ENCODE measurements at places on chromosomes 1 and 21.
A peak's percentile ranks its signal among the peaks of the same experiment; 100 is the strongest.

GRCh38 chr1:155133799-155134281, 1.8 kb upstream of the SLC50A1 start:
- DNase-seq, result no peak

DNA sequence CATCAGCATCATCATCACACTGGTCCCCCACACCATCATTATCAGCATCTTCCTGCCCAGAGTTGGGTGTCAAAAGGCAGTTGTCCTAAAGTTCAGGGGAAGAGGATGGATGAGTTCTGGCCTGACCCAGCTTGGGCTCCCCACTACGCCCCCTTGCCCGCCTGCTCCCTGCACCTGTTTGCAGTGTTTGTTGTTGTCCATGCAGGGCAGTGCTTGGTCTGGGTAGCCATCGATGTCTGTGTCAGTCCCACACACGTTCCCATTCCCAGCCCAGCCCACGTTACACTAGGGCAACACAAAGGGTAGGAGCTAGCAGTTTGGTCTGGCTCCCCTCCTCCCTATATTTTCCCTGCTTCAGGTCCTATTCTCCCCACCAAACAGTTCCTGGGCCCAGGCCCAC, 6.8 kb downstream of the THBS3 start:
- no peak for DNase-seq

GRCh38 chr1:32998064-32998463, 33.5 kb upstream of the RNF19B start:
- no peak for DNase-seq

- peak; percentile 65 for DNase-seq
Observed at GRCh38 chr1:21139601-21140000, 37.1 kb downstream of the EIF4G3 start.

DNA sequence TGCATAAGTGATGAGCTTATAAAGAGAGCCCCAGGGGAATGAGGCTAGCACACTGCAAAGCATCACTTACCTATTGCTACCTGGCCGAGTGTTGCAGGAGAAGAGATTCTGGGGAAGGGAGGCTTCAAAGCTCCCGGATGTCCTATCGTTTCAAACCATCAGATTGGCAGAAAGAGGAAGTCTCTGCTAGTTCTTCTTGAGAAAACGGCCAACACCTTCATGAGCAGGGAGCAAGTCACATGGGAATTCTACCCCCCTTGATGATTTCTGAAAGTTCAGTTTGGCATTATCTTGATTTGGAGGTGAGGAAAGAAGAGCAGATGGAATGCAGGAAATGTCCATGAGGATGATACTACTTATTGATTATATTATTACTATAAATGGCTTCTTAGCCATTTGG, 16.2 kb downstream of the SYF2 start:
- DNase-seq, result no peak

- peak; percentile 20 for DNase-seq
Observed at GRCh38 chr21:34196996-34197395, 123.6 kb downstream of the MRPS6 start.

DNA sequence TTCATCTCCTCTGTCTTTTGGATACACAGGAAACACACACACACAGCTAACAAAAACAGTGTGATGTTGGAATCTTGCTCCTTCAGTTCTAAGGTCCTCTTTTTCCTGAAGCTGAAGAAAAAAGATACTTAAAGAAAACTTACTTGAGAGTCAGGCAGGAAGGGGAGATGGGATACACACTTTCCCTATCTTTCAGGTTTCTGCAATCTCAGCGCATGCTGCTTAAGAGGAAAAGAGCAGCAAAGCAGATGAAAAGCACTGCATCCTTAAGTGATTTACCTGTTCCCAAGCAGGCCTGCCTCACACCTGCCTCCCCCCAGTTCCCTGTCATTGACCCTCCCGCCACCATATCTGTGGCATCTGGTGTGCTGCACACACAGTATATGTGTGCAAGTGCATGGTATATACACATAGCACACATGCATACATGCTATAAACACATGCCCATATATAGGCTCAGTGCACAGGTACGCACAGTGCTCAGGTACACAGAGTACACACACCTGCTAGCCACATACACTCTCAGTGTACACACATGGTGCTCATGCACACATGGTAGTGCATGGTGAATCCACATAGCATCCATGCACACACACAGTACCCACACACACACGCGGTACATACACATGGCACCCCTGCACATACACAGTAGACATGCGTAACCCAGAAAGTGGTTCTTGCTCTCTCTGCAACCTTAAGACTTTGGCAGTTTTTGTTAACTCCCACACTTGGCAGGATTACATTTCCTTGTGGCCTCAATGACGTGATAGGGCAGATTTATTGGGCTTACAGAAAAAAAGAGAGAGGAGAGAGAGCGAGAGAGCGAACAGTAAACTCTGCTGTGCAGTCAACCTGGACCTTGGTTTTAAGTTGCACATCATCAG, 166.9 kb downstream of the TOMM20 start:
- DNase-seq, result peak; percentile 44

GRCh38 chr1:15410223-15410883, 665 bp downstream of the EFHD2 start:
- DNase-seq, result no peak

DNA sequence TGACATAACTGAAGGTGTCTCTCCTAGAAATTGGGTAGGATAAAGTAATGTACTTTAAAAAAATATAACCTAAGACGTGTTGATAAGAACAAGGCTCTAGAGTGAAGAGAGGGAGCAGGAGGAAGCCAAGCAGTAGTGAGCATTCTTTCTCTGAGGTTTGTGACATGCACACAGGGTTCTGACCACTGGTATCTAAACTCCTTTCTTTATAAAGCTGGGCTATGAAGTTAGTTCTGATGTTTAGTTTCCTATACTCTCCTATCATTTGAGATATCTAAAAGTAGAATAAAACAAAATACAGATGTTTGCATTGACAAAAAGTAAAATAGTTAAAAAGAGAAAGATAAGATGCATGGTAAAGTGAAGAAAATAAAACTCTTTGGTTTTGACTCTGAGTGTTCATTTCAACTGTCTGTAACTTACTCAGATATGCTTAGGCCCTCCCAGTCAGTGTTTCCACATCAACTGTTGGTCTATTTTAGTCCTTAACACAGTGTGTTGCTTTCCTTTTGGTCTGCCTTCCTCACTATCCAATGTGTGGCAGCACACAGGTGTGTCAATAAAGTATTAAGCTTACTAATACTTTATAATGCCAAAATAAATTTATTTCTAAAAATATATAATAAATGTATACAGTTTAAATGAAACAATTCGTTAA, 543.5 kb downstream of the PTPRC start:
- DNase-seq, result no peak

- no peak for DNase-seq
Observed at GRCh38 chr1:147496571-147497210, 44.6 kb upstream of the BCL9 start.

GRCh38 chr1:160097911-160098851, at the start of gene IGSF8:
TSS of gene IGSF8 (minus strand) at chr1:160098619. CDS start at chr1:160098472, 147 bp downstream.
- peak; percentile 95 for DNase-seq

DNA sequence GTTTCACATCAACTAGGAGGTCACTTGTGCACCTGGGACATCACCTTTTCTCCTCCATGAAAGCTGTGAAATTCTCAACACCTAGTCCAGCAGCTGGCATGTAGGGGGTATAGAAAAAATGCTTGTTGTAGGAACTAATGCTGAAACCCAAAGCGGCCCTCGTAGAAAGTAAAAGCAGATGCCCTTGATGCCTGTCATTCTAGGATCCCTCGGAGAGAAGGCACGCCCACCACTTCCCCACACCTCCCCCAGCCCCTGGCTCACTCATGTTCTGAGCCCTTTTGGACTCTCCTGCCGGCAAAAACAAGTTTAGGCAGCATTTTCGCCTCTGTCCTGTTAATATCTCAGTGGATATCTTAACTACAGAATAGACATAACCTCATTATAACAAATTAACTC, 36.5 kb downstream of the RIPK4 start:
- DNase-seq, result no peak

- DNase-seq, result no peak
Observed at GRCh38 chr1:181369416-181369815, 113.9 kb upstream of the CACNA1E start.

DNA sequence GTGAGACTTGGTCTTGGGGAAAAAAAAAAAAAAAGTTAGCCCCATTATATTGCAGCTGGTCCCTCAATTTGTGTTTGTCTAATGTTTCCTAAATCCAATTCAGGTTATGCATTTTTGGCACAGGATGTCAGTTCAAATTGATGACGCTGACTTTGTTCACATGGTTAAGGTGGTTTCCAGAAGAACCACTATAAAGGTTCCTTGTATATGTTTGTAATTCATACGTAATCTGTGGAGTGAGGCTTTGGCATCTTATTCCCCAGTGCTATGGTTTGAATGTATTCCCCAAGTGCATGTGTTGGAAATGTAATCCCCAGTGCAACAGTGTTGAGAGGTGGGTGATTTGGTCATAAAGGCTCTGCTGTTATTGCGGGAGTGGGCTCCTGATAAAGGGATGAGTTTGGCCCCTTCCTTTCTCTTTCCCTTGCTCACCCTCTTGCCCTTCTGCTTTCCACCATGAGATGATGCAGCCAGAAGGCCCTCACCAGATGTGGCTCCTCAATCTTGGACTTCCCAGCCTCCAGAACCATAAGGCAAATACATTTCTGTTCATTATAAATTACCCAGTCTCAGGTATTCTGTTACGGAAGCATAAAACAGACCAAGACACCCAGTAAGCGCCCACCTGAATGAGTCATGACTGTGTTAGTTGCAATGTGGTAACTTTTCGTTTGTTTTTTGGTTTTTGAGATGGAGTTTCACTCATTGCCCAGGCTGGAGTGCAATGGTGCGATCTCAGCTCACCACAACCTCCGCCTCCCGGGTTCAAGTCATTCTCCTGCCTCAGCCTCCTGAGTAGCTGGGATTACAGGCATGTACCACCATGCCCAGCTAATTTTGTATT, 19.5 kb upstream of the HLCS start:
- no peak for DNase-seq

DNA sequence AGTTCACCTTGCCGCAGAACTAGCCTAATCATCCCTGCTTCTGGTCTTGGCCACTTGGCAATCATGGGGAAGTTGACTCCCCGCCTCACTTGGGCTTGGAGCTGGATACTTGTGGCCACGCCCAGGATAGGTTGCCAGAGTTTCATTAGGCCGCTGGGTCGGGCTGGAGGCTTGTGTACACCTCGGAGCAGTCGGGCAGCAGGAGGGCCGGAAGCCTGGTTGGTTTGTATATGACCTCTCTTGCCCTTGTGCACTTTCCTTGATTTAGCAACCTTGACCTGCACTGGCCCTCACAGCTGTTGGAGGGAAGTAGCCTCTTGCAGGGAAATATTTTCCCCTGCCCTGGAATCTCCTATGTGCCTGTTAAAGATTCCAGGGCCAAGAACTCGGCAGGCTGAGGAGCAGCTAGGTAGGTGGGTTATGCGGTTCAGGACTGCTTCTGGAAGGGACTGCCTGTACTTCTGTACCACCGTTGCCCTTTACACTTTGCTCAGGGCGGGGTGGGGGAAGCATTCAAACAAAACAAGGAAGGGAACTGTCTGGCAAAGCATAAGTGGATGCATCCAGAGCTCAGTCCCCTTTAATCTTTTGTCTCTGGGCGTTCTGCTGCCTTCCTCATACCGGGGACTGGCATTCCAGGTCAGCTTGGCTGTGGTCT, 83.5 kb downstream of the UCK2 start:
- no peak for DNase-seq

GRCh38 chr1:223535319-223535718, 130.2 kb downstream of the CAPN8 start:
- no peak for DNase-seq

DNA sequence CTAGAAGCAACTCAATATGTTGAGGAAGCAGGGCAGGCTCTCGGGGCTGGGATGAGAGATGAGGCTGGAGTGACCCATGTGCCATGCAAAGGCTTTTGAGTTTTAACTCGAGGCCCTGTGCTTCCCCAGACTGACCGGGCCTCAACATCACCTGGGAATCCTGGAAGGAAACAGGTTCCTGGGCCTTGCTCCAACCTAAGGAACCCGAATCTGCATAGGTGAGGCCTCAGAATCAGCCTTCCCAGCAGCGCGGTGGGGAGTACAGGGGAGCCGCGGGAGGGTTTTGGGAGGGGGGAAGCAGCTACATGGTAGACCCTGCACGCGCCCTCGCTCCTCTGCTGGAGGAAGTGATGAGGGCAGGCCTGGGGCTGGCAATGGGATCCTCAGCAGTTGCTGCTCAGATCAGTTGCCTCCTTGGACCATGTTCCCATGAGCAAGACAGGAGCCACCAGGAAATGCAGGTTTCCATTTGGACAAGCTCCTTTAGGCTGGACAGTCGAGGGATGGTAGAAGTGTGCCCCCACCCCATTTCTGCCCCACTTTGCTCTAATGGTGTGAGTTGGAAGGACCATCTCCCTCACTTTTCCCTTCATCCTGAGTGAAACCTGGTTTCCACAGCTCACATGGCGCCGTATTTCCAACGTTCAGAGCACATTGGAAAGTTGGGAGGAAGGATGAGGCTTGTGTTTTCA, 4.5 kb upstream of the KIAA1614 start:
- DNase-seq, result no peak

- DNase-seq, result no peak
Observed at GRCh38 chr1:152982076-152982475, 1.8 kb upstream of the SPRR1A start.
